ENCODE measurements at places on chromosomes 4 and X.

DNA sequence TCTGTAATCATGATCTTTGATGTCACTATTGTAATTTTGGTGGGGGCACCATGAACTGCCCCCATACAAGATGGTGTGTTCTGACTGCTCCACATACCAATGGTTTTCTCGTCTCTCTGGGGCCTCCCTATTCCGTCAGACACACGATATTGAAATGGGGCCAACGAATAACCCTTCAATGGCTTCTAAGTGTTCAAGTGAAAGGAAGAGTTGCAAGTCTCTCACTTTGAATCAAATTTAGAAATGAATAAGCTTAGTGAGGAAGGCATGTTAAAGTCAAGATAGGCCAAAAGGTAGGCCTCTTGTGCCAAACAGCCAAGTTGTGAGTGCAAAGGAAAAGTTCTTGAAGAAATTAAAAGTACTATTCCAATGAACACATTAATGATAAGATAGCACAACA lies 205.4 kb downstream of the SPRY1 start:
- no peak for DNase-seq

- DNase-seq = no peak
Observed at GRCh38 chr4:7782783-7783182, 156.9 kb downstream of the AFAP1 start.

DNA sequence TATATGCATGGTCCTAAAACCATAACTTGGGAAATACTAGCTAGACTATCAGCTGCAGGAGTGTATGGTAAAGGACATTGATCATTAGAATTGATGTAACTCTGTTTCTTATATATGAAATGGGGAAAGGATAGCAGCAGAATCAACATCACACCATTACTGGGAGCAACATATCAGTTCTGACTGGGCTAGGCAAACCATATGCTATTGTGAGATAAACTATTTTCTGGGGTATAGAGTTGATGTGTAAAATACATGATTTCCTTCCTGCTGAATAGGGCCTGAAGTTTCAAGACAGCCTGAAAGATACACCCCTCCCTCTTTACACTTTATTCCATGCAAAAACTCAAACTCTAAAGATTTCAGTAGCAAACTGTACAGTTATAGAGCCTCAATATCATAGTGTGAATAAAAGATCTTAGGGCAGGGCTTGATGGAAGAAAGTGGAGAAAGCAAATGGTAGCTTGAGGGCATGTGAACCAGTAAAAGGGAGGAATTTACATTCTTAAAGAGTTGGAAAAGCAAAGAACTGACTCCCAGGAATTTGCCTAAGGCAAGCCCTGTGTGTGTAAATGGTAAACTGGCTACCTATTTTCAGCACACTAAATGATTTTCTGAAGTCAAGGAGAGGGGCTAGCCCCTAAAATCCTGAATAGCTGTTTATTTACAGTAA lies 404.1 kb downstream of the MAPK10 start:
- no peak for DNase-seq

DNA sequence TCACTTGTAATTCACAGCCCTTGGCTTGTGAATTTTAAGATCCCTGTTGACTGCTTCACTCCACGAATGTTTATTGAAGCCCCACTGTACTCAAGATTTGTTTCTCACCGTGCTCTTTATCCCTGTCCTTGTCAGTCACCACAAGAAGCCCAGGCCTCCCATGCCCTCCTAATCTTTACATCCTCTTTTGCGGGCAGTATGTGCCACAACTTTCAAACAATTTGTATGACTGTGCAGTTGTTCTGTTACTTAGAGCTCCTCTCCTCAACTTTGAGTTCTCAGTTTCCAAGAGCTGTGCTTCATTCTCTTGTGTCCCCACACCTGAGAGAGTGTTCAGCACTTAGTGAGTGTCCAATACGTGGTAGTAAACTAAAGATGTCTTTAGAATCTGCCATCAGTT lies 467.7 kb downstream of the NKX6-1 start:
- DNase-seq = no peak

DNA sequence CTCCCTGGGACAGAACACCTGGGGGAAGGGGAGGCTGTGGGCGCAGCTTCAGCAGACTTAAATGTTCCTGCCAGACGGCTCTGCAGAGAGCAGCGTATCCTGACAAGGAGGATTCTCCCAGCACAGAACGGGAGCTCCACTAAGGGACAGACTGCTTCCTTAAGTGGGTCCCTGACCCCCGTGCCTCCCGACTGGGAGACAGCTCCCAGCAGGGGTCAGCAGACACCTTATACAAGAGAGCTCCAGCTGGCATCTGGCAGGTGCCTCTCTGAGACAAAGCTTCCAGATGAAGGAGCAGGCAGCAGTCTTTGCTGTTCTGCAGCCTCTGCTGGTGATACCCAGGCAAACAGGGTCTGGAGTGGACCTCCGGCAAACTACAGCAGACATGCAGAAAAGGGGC lies 44.5 kb upstream of the FAAH2 start:
- DNase-seq = no peak

GRCh38 chr4:155762334-155762733 lies 3.5 kb downstream of the GUCY1B1 start:
- DNase-seq = no peak

- DNase-seq = no peak
Observed at GRCh38 chr4:85784348-85784747, 309.4 kb downstream of the ARHGAP24 start.

DNA sequence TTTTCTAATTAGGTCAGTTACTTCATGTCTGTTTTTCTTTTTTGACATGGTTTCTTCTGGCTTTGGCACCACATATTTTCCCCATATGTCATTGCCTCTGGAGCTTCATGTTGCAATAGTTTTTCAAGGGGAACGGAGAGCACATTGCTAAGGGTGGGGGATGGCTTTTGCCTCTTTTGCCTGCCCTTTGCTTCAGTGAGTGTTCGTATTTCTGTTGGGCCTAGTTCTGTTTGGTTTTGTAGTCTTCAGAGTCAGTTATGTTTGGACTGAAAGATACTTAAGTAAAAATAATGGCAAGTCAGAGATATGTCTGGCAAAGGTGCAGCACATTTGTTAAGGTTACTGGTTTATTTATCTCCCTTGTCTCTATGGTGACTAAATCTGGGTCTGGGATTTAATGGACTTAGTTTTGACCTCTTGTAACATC lies 29.1 kb downstream of the FHL1 start:
- no peak for DNase-seq

DNA sequence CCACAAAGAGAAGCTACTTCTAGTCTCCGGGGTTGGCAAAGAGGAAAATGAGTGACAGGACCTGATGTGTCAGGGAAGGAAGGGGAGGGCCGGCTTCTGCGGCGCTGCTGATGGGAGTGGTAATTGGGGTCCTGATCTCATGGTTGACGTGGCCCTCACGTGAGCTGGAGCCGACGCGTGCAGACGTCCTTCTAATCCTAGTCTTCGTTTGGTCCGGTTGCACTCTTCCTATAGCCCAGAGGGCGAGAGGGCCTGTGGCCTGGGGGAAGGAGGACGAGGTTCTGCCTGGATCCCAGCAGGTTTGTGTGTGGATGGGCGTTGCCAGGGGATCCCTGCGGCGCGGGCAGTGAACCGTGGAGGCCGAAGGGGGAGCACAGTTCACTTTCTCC lies at the start of gene ARMCX1:
TSS of gene ARMCX1 (plus strand) at position 186 of the 389 bp plus-strand sequence. CDS start 2,384 bp downstream, outside the sequence.
- peak; percentile 51 for DNase-seq

All from inflammatory macrophage treated with lipopolysaccharide for 1 hour (primary cell).